ENCODE measurements at places on chromosomes 1 and 21.

DNA sequence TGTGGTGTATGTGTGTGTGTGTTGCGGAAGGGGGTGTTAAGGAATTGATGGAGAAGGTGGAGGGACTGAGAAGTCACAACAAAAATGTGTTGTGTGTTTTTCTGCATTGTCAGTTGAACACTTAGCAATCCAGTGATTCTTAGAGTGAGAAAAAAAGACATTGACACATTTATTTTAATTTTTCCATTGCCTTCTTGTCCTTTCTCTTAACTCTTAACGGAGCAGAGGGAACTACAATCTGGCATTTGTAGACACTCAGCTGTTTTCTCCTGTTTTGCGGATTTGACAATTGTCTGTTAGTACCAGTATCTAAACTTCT, 725 bp downstream of the C1orf53 start:
- DNase-seq, result no peak

DNA sequence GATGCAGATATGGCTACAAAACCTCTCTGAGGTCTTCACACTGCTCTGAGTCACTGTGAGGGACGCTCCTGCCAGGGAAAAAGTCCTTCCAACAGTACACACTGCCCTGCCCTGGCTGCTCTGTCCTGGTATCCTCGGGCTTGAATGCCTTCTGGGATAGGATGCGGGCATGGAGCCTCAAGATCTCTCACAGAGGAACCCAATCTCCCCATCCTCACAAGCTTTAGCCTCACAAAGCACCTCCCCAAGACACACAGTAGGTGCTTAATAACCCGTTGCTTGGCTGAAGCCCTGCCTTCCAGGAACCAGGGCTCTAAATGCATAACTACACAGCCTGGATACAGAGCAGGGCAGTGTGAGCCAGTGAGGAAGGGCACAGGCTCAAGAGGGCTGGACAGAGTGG, 9.2 kb downstream of the RAP1GAP start:
- DNase-seq, result no peak

GRCh38 chr1:194102607-194103006, 916.2 kb upstream of the B3GALT2 start:
- no peak for DNase-seq

- no peak for DNase-seq
Measured at GRCh38 chr1:80542231-80542630, 1258.5 kb upstream of the ADGRL2 start.

GRCh38 chr21:29177800-29178199, 47.4 kb downstream of the MAP3K7CL start:
- no peak for DNase-seq

DNA sequence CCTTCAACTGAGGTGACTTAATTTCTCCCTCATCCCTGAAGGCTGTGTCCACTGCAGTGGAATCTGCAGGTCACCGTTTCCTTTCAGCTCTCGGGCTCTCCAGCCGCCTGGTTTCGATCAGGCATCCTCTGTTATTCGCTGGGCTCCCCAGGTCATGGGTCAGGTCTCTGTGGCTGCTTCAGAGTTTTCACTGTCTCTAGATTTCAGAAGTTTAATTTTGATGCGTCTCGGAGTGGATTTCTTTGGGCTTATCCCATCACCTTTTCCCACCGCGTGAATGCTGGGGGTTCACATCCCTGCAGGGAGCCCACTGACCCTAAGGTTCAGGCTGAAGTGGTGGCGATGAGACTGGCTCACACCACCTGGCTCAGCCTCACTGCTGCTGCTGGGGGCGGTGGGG, 3.3 kb downstream of the ACTRT2 start:
- no peak for DNase-seq

GRCh38 chr1:214719207-214719606, 116.2 kb downstream of the CENPF start:
- no peak for DNase-seq

- no peak for DNase-seq
Measured at GRCh38 chr1:51255331-51255730, 19.3 kb downstream of the RNF11 start.

DNA sequence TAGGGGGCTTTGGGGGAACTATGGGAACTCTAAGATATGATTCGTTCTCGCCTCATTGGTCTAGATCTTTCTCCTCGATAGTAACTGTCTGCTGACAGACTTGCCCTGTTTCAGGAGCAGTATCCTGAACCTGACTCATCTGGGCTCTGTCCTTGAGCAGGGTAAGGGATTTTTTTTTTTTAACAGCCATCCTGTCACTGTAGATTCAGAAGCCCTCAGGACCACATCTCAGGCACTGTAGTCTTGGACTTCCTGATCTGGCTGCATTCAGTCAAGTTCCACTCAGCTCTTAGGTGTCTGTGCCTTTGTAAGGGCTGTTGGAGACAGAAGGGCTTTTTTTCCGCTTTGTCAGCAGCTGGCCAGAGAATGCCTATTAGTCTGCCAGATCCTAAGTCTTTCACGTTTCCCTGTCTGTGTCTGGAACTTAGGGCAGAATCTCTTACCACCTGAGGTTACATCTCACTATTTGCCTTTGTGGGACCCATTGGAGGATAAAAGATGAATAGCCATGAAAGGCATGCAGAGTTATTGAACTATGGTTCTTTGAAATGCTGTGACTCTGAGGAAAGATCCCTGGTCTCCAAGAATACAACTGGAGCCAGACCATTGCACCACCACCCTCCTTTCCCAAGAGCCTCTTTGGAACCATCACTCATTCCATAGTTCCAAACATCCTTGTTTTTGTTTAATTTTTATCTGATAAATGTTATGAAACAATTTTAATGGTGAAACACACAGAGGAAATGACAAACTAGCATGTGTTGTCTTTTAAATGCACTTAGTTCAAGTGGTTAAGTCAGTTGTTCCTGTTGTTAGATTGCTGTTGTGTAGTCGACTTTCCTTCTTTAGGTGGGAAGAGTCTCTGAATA, 49.7 kb upstream of the MACF1 start:
- DNase-seq, result no peak

GRCh38 chr1:9481048-9481447, 58.2 kb upstream of the SLC25A33 start:
- DNase-seq, result no peak

DNA sequence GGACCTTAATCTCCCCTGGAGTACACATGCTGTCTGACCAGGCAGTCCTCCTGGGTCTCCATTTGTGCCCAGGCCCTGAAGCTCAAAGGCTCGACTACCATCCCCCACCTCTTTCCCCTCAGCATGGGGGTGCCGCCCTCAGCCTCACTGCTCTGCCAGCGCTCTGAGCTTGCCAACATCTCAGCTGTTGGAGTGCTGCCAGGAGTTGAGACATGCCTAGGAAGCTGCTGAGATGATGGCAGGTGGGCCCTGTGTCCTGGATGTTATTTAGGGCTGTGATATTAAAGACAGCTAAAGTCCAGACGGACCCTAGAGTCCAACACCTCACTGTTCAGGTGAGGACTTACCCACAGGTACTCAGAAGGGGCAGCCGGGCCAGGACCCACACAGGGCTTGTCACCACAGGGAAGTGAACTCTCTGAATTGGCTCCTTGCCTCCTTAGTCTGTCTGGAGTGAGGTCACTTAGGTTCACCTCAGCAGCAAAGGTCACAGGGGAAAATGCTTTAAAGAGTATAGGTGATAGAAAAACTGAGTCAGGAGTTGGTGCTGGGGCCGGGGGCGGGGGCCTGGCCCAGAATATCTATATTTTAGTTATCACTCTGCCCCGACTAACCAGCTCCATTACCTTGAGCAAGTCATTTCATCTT, 19.7 kb upstream of the KCNC4 start:
- no peak for DNase-seq

DNA sequence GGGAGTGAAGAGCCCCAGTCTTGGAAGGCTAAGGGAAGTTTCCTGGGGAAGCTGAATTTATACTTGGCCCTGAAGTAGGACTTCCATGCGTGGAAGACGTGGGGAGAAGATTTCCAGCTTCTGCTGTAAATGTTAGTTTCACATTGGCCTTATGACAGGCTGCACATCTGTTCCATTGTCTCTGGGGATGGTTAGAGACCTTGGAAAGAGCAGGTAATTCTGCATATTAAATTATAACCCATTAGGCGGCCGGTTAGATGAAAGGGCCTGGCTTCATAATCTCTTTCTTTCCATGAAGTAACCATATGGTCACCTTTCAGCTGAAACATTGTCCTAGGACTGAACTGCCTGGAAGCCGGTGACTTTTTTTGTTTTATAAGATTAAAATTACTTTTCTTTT, 37.5 kb downstream of the DPT start:
- DNase-seq, result no peak

- no peak for DNase-seq
Measured at GRCh38 chr1:60861961-60862567, 220.3 kb upstream of the NFIA start.

DNA sequence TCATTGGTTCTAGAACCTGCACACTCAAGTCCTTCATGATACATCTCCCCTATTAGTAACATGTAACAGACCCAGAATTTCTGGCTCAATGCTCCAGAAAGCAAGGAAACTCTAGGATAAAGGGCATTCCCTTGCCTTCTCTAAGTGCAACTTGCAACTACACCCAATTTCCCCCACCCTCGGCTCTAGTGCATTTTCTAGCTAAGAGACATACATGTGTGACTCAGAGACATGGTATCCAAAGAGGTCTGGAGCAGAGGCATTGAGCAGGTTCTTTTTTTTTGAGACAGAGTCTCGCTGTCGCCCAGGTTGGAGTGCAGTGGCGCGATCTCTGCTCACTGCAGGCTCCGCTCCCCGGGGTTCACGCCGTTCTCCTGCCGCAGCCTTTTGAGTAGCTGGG, 132.9 kb downstream of the ZC3H11B start:
- DNase-seq, result no peak

DNA sequence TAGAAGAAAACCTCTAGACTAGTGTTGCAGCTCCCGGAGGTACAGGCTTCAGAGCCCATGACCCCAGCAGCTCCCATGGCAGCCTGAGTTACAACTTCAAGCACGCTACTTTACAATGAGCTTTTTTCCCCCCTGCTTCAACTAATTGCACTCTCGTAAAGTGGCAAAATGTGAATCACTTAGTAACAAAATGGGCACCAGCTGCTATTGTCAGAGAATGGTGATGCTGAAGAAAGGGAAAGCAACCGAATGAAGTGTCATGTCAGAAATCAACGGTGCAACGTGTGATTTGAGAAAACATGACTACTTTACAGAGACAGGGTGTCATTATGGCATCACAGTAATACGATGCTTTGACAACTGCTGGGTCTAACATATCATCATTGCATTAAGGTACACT, 40.5 kb downstream of the ESRRG start:
- DNase-seq, result no peak

DNA sequence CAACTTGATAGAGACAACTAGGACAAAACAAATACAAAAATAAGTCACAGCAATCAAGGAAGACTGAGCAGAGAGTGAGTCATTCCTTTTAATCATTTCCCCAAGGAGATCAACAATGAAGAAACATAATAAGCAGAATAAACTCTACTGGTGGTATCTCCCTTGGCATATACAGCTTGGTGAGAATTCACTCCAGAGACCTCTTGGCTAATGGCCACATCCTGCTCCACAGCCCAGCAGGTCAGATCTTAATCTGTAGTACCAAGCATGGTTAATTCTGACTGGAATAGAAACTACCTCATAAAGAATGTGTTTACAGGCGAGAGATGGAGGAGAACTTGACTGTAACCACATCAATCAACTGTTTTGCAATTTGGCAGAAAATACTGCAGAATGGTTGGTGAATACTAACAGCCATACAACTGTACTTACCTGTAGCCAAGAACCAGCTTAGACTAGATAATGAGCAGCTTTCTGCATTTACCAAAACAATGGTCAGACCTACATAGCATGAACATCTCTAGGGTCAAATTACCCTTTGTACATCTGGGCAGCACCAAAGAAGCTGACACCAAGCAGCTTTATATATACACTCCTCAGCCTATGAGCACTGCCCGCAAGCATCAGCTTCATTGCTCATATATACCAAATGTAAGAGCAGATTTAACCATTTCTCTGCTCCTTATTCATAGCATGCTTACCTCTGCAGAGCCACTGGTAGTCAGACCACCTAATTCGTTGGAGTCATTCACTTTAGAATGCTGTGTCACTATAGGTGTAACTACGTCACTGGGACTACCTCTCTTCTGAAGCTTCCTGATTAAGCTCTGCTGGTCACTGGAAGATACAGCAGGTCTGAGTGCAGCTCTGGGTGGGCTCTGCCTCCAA, 51.0 kb downstream of the KIAA0319L start:
- DNase-seq, result no peak

GRCh38 chr1:170049176-170049800, 25.2 kb downstream of the KIFAP3 start:
- DNase-seq, result no peak

DNA sequence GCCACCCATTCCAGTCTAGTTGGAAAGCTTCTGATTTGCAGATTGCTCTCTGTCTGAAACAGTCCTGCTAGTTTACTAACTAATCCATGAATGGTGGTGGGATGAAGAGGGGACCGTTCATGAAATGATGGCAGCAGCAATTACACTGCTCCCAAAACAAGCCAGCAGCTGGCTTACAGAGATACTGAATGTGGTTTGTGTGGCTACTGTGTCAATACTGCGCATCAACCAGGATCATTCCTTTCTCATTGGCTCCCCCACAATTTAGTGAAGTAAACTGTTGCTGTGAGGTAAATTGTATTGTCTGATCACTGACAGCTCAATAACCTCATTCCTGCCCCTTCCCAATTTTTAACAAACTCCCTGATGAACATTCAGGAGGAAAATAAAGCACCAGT, 191.3 kb upstream of the LMO4 start:
- DNase-seq, result no peak

GRCh38 chr1:43007377-43008114, 48.9 kb upstream of the SLC2A1 start:
- DNase-seq, result no peak

GRCh38 chr1:79950511-79950910, 944.0 kb upstream of the ADGRL4 start:
- no peak for DNase-seq

- DNase-seq, result no peak
Measured at GRCh38 chr1:188871164-188871563, 1606.5 kb downstream of the BRINP3 start.

DNA sequence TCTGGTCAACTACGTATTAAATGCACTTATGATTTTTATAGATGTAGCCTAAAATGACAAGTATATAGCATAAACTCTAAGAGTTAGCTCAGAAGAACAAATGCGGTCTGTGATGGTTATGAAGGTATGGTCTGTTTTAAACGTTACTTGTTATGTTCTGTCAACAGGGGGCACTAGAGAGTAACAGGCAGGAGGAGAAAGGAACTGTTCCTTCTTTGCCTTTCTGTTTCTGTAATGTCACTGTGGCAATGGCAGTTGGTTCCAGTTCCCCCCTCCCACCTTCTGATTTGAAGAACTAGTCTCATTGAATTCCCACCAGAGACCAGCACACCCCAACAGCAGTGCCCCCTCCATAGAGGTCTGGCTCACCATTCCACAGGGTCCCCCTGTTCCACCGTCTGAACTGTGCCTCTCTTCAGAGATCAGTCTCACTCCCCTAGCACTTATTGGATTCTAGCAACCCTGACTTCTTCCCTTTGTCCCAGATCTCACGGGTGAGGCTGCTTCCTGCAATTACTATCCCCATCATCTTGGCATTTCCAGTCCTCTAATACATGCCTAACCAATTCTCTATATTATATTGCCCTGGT, 14.0 kb downstream of the KRTAP24-1 start:
- DNase-seq, result no peak
